Natural killer cell (primary cell): ENCODE measurements at places on chromosomes 12 and 14. TPM values are rescaled to one million over a fixed set of nuclear protein-coding genes. Genes with fewer than 3 reads are reported as not detected.

- DNase-seq: no peak
Measured at GRCh38 chr14:63996016-63996415, 143.2 kb downstream of the SYNE2 start.

GPRC5D gene
- not detected for total RNA-seq

GRCh38 chr12:107560165-107560898 lies 125.3 kb upstream of the PWP1 start:
- no peak for DNase-seq

FAM186B gene
- 0.85 TPM for total RNA-seq

GRCh38 chr12:93336291-93336741 lies 41.4 kb upstream of the NUDT4 start:
- no peak for DNase-seq

- no peak for DNase-seq
Measured at GRCh38 chr14:94640721-94641631, 28.8 kb downstream of the SERPINA3 start.

DNA sequence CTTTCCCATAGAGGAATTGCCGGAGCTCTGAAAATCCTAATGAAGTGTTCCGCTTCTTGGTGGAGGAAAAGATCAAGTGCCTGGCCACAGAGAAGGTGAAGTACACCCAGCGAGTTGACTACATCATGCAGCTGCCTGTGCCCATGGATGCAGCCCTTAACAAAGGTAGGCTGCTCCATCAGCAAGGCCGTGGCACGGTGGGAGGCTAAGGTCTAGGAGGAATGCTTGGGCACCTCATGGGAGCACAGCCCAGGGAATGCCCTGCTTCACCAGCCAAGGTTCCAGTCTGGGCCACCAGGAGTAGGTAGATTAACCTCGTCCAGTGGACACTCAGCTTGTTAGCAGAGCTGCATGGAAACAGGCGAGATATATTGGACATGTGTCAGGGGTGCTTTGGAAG lies 6.4 kb upstream of the TPI1 start:
- DNase-seq: no peak

GRCh38 chr12:111761706-111762105 lies 5.0 kb upstream of the ALDH2 start:
- no peak for DNase-seq

KRT80 gene
- total RNA-seq: not detected

CNTN1 gene
- not detected for total RNA-seq

RFLNA gene
- total RNA-seq: not detected

DNA sequence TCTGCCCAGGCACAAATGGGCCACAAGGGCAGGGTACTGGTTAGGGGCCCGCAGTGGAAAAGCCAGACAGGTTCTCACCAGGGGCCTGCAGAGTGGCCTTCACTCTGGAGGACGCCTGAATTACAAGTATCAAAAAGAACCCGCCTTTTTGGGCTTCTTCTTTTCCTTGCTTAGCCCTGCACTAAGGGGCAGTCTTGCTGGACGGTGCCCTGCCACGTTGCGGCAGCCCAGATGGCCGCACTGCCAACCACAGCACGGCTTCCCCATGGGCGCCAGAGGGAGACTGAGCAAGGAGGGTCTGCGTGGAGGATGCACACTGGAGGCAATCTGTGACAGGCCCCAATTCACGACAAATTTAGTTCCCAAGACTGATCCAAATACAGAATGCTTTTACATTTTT lies 18.3 kb upstream of the CDK2AP1 start:
- DNase-seq: no peak

- no peak for DNase-seq
Measured at GRCh38 chr12:53991077-53991460, 6.1 kb downstream of the HOXC10 start.

DNA sequence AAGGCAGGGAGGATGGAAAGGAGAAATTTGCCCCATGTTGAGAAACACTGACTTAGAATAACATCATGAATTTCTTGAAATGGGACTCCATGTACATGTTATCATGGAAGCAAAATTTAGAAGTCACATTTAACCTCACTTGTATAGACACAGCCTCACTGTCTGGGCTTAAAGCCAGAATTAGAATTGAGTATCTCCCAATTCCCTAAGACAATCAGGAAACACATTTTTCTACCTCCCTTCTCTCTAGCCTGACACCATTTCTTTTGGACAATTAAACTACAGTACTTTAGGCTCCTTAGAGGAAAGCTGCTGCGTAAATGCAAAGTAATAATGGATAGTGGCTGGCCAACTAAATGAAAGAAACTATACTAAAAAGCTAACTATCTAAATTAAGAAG lies 795.5 kb downstream of the C12orf50 start:
- DNase-seq: no peak

GRCh38 chr12:94602024-94602423 lies 48.3 kb downstream of the TMCC3 start:
- no peak for DNase-seq

GRCh38 chr12:14678547-14679150 lies 17.8 kb downstream of the GUCY2C start:
- no peak for DNase-seq

GRCh38 chr14:22039938-22040780 lies 366.5 kb upstream of the OR4E1 start:
- peak; percentile 71 for DNase-seq

- DNase-seq: peak; percentile 33
Measured at GRCh38 chr14:103846543-103847450, 578 bp downstream of the PPP1R13B start.

DNA sequence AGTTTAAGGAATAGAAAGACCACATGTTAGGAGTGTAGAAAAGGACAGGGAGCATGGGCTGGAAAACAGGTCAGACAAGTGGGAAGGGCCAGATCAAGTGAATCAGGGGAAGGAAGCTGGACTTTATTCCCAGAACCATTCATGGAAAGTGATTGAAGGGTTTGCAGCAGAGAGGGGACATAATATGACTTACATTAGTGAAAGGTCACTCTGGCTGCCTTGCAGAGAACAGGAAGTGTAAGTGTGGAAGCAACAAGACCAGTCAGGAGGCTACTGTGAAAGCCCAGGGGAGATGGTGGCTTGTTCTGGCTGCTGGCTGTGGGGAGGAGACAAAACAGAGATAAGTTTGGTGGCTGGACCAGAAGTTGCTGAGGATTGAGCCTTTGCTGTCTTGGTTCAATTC lies 69.1 kb downstream of the VCPKMT start:
- no peak for DNase-seq

GRCh38 chr14:42541535-42542001 lies 934.9 kb downstream of the LRFN5 start:
- DNase-seq: no peak

- DNase-seq: no peak
Measured at GRCh38 chr12:105464406-105464805, 133.9 kb downstream of the C12orf75 start.

- DNase-seq: no peak
Measured at GRCh38 chr12:131028587-131029338, 75.1 kb downstream of the ADGRD1 start.

DNA sequence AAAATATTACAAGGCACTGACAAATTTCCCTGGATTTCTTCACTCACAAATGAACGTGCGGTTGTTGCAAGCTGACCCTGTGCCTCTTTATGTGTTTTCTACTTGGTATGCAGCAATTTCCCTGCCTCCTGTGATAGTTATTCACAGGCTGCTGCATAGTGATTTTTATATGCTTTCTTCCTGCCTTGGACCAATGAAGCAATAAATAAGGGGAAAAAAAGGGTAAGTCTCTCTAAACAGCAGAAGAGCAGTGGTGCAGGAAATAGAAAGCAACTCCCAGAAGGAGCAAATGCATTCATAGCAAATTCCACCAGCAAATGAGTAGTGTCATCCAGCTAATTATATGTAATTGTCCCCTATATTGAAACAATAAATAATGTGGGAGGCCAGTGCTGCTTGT lies 737.9 kb downstream of the GALC start:
- DNase-seq: no peak

DNA sequence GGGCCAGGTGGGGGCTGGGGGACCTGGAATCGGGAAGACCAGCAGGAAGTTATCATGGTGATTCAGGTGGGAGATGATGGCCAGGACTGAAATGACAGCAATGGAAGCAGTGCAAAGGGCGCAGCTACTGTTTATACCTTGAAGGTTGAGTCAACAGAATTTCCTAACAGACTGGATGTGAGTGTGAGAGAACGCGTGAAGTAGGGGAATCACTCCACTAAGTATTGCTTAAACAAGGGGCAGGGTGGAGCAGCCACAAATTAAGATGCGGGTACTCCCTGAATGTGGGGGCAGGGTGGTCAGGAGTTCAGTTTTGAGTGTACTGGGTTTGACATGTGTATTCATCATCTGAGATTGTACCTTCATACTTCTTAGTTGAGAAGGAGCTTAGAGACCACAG lies 45.1 kb downstream of the MYF5 start:
- no peak for DNase-seq
